ENCODE measurements at places on chromosomes 16 and 17. TPM values are rescaled to one million over a fixed set of nuclear protein-coding genes. Genes with fewer than 3 reads are reported as not detected.
A peak's percentile ranks its signal among the peaks of the same experiment; 100 is the strongest.

Gene TUBG2
- 8.9 TPM for total RNA-seq

Gene BIRC5
- 0.40 TPM for total RNA-seq

Gene PRRT2
- total RNA-seq: 3.4 TPM

Gene PITPNM3
- total RNA-seq: 0.31 TPM

Gene CX3CL1
- not detected for total RNA-seq

Gene NXPH3
- not detected for total RNA-seq

Gene C17orf78
- not detected for total RNA-seq

Gene TBC1D3I
- total RNA-seq: 0.67 TPM

DNA sequence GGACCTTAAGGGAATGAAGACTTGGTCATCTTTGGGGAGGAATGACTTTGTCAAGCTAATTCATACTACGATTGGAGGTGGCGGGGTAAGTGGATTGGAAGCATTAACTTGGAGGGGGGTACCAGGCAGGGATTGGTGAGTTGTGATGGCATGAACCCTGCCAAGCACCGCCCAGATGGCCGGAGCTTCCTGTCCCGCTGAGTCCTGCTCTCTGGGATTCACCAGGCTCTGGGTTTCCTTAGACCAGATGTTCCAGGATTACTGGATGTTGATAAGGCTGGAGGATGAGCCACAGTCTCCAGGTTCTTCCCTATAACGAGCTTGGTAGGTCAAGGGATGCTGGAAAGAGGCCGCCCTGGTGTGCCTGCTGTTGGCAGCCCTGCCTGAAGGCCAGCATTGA, 154.9 kb downstream of the SDK2 start:
- DNase-seq: no peak

DNA sequence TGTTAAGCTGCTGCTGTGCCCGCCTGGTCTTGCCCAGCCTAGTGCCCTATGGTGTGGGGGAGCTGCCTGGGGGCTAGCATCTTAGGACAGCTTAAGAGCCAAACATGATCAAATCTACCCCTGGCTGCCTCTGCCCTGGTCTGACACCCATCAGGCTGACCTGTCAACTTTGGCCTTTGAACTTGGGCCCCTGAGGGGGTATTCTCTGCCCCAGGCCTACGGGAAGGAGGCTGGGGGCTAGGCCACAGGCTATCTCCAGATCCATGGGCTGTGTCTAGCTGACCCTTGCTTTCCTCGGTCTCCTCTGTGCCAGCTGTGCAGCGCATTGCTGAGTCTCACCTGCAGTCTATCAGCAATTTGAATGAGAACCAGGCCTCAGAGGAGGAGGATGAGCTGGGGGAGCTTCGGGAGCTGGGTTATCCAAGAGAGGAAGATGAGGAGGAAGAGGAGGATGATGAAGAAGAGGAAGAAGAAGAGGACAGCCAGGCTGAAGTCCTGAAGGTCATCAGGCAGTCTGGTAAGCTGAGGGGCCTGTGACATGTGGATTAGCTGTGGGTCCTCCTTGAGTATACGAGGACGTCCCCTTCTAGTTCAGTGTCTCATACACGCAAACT, 3.3 kb upstream of the STARD3 start:
- no peak for DNase-seq

GRCh38 chr16:1707193-1707790, 1.3 kb downstream of the MAPK8IP3 start:
- no peak for DNase-seq

DNA sequence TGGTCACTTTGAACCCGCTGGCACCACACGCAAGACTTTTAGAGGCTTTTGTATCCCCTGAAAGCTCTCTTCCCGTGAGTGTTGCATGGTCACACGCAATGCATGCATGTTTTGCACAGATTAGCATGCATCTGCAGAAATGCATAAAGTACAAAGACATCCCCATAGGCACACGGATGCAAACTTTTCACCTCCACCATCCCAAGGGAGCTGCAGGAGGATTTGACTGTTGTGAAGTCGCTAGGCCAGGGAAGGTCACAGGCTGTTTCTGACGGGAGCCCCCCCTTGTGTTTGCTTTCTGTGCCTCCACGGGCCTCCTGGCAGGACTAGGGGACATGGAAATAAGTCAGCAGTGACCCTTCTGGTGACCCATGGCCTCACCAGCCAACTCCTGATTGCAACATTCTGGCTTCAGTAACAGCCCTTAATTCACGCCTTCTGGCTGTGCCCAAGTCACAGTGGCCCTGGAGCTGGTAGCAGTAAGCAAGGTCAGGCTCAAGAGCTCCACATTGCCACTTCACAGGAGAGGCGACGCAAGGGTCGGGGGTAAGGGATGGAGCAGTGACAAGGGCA, 45.1 kb downstream of the SOX9 start:
- DNase-seq: no peak

DNA sequence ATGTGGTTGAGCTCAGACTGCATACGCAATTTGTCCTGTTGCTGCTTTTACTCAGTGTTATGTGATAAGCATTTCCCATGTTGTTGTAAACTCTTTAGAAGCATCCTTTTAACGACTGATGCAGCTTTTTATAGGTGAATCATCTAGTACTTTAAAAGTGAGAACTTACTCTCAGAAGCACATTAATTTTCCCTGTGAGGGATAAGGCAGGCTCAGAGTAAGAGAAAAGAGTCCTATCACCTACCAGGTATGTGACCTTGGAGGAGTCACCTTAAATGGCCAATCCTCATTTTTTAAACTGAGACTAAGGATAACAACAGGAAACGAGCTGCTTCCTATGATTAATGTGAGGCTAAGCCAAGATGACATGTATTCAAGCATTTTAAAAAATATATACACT, 34.4 kb upstream of the GAN start:
- no peak for DNase-seq

GRCh38 chr16:79997257-79997656, 396.7 kb upstream of the MAF start:
- no peak for DNase-seq

GRCh38 chr17:58326609-58327362, 1.8 kb downstream of the TSPOAP1 start:
- DNase-seq: no peak

GRCh38 chr16:67936124-67936879, at the start of gene PSMB10:
Gene PSMB10 (minus strand): TSS chr16:67936850. CDS start chr16:67936749, 101 bp downstream.
- DNase-seq: peak; percentile 19

DNA sequence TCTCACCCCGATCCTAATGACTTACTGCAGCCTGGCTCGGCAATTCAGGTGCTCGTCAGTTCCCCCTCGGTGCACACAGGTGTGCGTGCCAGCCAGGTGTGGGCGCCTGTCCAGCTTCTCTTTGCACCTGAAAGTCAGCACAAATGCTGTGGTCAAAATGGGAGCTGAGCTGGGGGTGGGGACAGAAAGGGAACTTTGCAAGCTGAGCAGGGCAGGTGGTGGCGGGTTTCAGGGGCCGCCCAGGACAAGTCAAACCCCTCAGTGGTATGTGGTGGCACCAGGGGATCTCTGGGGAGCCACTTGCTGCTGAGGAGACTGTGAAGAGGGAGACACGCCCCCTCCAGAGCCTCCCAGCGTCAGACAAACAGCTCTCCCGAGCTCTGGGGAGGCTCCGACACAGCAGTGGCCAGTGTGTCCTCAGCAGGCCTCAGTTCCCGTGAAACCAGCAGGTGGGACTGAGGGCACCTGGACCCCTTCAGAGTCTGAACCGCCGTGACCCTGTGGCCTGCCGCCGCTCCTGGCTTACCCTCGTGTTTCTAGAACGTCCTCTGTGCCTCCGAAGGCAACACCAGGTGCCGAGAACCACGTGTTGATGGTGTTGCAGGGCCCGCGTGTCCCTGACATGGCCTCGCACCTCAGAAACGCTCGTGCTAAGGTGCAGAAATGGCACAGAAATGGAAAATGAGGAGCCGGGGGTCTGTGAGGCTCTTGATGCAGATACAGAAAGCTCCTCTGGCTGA, 233.5 kb upstream of the TNRC6C start:
- no peak for DNase-seq

DNA sequence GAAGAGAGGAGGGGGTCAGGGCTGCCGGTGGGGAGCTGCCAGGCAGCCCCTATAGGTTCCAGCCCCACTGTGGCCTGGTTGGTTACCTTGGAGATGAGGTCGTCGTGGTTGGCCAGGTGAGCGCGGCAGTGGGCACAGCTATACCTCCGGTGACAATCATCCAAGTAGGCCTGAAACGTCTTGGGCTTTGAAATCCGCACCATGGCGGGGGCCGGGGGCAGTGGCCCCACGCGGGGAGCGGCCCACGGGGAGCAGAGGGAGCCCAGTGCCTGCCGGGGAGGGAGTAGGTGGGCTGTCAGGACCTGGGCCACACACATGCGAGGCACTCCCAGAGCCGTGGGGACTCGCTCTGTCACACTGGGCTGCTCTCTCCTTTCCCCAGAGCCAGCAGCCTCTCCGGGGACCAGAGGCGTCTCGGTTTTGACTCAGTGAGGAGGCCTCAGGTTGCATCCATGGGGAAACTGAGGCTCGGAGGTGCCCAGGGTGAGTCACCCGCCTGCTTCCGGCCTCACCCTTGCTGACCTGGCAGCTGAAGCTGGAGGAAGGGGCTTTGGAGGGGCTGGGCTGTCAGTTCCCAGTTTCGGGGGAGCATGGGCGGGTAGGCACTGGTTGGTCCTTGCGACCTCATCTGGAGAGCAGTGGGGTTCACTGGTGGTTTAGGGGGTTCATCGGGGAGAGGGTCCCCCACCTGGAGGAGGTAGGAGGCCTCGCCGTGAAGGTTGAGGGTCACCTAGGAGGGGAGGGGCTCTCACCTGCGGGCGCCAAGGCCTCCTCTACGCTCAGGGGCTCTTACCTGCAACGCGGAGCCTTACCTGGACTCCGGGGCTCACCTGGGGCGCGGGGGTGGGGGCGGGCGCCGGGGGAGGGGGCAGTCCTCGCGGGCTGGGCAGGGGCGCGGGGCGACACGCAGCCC, 591 bp downstream of the YPEL3 start:
- DNase-seq: no peak

GRCh38 chr17:28497931-28498330, 8.2 kb upstream of the FOXN1 start:
- DNase-seq: no peak

DNA sequence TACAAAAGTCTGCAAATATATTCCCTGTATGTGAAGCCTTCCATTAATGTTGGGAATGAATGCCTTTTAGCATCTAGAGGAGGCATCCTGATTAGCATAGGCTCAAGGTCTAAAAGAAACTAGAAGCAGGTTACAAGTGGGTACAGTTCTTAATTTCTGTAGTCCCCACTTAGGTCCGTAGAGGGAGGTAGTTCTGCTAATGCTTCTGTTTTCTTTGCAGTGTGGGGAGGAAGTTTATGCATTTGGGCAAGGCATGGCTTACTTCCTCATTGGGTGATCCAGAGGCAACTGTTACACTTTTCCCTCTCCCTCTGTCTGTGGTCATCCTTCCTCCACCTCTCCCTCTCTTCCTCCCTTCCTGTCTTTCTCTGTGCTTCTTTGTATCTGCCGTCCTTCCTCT, 108.4 kb upstream of the ZKSCAN2 start:
- DNase-seq: no peak

DNA sequence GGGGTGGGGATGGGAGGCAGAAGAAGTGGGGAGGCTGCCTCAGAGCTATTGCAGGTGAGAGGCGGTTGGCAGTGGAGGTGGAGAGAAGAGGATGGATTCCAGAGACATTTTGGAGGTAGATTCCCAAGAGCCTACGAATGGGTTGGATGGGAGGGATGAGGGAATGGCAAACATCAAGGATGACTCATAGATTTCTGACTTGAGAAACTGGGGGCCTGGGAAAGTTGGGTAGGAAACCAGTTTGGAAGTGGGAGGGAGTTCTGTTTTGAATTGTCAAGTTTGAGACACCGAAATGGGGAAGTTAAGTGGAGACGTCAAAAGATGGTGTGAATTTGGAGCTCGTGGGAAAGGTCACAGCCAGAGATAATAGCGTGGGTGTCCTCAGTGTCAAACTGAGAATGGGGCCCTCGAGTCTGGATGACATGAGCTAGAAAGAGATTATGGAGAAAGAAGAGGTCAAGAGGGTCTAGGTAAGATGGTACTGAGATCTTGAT, 6.2 kb upstream of the CYLD start:
- DNase-seq: no peak

GRCh38 chr17:8466456-8466855, 30.8 kb downstream of the NDEL1 start:
- DNase-seq: no peak

DNA sequence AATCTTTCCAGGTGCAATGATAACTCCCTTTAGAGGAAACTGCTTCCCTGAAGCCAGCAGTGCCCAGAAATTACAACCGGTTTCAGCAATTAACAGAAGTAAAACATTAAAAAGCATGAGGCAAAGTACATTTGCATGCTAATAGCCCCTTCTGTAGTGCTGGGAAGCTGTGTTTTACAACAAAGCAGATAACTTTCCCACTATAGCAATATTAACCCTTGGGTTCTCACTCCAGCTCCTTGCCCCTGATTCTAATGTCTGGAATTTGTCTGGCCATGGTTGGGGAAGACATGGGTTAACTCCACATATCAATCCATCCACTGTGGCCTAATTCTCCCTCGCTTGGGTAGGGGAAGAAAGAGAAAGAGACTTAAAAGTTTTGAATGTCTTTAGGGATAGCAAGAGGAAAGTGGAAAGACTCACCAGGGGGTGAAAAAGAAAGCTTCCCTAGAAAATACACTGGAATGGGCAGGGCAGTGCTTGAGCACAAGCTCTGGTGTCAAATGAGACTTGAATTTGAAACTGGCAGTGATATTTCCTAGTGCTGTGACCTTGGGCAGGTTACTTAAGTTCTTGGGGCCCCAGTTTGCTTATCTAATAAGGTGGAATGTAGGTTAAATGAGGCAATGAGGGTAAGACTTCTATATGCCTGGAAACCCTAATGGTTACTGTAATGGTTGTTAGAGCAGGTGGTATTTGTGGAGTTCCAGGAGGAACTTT, 102.0 kb downstream of the SOX9 start:
- no peak for DNase-seq

GRCh38 chr16:79871906-79872305, 271.4 kb upstream of the MAF start:
- no peak for DNase-seq

DNA sequence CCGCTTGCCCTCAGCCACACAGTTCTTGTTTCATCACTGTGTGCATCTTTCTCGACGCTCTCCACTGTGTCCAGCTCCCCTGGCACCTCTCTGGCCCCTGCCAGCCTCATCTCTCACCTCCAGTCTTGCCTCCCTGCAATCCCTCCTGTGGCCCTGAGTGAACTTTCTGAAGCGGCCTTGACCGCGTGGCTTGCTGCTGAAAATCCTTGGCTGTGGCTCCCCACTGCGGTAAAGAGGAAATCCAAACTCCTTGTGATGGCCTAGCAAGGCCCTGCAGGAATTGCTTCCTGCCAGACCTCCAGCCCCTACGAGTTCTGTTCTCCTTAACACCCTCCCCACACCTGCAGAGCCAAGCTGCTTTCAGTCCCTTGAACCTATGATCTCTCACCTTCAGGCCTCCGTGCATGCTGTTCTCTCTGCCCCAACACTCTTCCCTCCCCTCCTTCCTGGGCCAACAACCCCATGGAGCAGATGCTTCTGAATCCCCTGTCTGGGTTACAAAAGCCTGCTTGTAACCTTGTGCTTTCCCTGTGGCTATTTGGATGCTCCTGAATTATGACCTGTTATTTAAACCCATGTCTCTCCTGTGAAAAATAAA, 33.6 kb upstream of the BRD7 start:
- no peak for DNase-seq

GRCh38 chr17:39064374-39064773, 87.1 kb downstream of the PLXDC1 start:
- DNase-seq: no peak

GRCh38 chr17:50360486-50361115, 12.4 kb downstream of the MRPL27 start:
- no peak for DNase-seq

- no peak for DNase-seq
Observed at GRCh38 chr17:58161566-58161965, 5.2 kb upstream of the OR4D2 start.

All from T-helper 17 cell (primary cell).